Urinary bladder (tissue), 4 donors: ENCODE measurements at places on chromosomes 3 and 15. TPM values are rescaled to one million over a fixed set of nuclear protein-coding genes. Genes with fewer than 3 reads are reported as not detected.

The MORC1 gene
- polyA plus RNA-seq = 0.46 TPM

DNA sequence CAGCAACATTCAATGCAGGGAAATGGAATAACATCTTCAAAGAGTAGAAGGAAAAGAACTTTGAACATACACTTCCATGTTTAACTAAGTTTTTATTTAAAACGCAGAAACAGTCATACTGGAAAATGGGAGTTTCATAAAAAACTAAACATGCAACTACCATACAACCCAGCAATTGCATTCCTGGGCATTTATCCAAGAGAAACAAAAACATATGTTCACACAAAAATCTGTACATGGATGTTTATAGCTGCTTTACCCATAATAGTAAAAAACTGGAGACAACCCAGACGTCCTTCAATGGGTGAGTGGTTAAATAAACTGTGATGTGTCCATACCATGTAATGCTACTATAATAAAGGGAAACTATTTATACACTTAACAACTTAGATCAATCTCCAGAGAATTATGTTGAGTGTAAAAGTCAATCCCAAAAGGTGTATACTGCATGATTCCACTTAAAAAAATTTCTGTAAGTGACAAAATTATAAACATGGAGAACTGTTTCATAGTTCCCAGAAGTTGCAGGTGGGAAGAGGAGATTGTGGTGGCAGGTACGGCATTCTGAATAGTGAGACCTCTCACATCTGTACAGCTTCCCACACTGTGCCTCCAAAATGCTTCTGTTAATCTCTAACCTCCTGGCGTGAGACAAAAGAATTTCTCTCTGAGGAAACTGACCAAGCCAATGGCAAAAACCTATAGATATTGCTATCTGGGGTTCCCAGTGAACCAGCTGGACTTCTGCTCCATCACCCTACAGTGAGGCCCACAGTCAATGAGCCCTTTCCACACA lies 23.1 kb downstream of the ISG20 start:
- DNase-seq = no peak

- no peak for DNase-seq
Measured at GRCh38 chr3:80535286-80535685, 767.5 kb upstream of the ROBO1 start.

GRCh38 chr3:31813197-31813596 lies 167.9 kb downstream of the OSBPL10 start:
- no peak for DNase-seq

- no peak for DNase-seq
Measured at GRCh38 chr15:28128031-28128430, 28.9 kb upstream of the OCA2 start.

The TMEM89 gene
- not detected for polyA plus RNA-seq

The CA12 gene
- polyA plus RNA-seq = 14.9 TPM

The IGSF11 gene
- polyA plus RNA-seq = 0.99 TPM

The NECTIN3 gene
- polyA plus RNA-seq = 12.1 TPM

- no peak for DNase-seq
Measured at GRCh38 chr3:59908701-59909100, 858.9 kb upstream of the CFAP20DC start.

The ACTRT3 gene
- polyA plus RNA-seq = 2.4 TPM

The CPLX3 gene
- polyA plus RNA-seq = 0.22 TPM

- DNase-seq = no peak
Measured at GRCh38 chr3:64276131-64276530, 50.9 kb upstream of the PRICKLE2 start.

The ARHGEF26 gene
- polyA plus RNA-seq = 21.3 TPM

GRCh38 chr15:99114511-99115299 lies 9.8 kb downstream of the SYNM start:
- DNase-seq = no peak

The SI gene
- not detected for polyA plus RNA-seq

GRCh38 chr3:136250903-136251460 lies 842 bp downstream of the PCCB start:
- DNase-seq = no peak

DNA sequence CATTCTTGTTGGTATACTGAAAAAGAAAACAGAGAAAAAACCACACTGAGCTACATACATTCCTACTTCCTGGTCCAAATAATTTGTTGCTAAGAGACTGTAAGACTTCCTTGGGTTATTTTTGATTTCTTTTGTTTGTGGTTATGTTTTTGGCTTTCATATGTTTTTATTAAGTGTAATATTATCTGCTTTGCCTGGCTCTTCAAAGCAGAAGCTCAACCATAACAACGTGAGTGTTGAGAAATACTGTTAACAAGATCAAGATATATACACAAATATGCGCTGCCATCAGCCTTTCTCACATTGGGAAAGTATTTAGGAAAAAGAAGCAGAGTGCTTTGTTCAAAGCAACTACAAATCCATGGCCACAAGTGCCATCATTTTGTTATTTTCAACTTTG lies 556.2 kb upstream of the CBLB start:
- DNase-seq = no peak

DNA sequence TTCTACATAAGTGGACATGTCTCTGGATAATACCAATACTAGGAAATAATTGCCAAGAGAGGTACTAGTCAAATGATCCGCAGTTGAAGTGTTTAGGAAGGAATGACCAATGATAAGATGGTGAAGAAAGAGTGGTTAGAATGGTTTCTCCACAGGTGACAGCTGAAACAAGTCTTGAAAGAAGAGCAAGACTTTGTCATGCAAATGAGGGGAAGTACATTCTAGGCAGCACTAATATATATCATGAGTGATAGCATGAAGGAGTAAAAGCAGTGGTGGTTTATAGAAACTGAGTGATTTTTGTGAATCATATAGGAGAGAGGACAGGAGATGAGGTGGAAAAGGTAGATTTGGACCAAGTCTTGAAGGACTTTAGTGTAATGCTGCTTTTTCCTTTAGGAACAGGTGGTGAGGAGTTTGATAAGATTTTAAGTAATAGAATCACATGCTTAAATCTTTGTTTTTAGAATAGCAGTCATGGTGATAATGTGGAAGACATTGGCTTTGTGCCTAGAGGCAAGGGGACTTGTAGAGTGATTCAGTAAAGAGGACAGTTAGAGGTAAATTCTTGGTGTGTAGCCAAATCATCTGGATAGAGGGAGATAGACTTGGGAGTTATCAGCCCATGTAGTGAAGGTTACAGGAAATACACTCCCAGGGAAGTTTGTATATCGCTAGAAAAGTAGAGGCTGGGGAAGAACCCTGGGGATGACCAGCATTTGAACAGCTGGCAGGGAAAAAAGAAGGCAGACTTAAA lies 31.9 kb downstream of the SLMAP start:
- no peak for DNase-seq

DNA sequence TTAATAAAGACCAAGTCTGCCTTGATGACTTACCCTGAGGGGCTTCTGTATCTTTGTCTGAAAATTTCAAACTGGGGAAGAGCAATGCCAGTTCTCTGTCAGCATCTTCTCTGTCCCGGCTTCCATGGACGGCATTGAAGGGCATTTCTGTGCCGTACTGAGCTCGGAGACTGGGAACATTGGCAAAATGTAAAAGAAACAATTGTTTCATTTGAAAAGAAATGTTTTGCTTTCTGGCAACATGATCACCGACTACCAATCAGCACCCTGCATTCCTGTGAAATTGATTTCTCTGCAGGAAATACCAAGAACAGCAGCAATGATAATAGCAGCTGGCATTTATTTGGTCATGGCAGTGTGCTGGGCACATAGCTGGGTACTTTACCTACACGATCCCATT lies 26.2 kb downstream of the NME9 start:
- DNase-seq = no peak
